ENCODE measurements at places on chromosomes 2 and 18. TPM values are rescaled to one million over a fixed set of nuclear protein-coding genes. Genes with fewer than 3 reads are reported as not detected.

DNA sequence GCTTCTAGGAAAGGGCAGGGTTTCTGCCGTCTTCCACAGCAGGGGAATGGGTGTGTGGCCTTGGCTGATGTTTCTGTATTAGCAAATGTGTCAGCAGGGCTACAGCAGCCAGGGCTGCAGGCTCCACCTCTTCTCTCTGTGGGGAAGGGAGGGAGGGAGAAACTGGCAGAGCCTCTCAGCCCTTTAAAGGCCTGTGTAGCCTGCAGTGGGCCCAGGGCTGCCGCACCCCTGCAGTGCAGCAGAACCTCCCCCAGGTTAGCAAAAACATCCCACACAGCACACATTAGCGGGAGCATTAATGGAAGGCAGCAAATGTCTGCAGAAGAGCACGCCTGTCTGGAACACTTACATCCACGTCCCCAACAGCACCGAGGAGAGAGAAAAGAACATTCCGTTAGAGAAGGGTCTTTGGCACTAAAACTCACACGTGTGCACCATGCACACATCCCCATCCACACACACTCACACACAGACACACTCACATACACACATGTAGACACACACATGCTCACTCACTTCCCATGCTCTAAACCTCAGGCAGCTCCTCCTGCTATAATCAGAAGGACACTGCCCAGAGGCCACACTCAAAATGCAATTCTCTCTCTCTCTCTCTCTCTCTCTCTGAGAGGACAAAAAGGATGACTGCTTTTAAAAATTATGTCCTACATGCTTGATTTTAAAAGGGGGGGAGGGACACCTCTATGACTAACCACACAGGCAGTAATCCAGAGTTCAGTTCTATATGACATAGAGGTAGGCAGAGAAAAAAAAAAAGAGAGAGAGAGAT is 24.1 kb downstream of the MRPL35 start:
- H3K27ac ChIP-seq, result no peak overlapping the region
- no peaks in the 10 kb centered on the region for H3K36me3 ChIP-seq

B3GNT7 gene
- total RNA-seq, result 1.7 TPM

DNA sequence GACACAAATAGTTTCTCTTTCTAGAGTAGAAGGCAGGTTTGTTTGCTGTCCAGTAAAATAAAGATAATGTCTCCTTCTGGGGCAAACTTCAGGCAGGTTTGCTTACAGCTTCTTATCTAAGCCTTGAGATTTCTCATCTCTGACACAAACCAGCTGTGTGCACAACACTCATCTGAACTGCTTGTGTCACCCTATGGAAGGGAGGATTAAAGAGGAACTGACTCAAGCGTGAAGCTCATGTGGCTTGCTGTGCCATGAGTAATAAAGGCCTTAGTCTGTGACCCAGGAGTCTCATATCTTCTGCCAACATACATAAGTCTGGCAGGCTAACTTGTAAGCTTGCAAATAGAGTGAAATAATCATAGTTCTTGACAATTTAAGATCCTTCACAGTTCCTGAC is 24.2 kb upstream of the CPO start:
- H3K4me3 ChIP-seq, result no peak overlapping the region
- peak; percentile 96 for DNase-seq
- H3K27ac ChIP-seq, result peak overlapping the region; percentile 62
- peaks cover 12% of the 10 kb centered on the region for H3K4me1 ChIP-seq
- no peaks in the 10 kb centered on the region for H3K27me3 ChIP-seq
- H3K36me3 ChIP-seq, result no peaks in the 10 kb centered on the region

DNA sequence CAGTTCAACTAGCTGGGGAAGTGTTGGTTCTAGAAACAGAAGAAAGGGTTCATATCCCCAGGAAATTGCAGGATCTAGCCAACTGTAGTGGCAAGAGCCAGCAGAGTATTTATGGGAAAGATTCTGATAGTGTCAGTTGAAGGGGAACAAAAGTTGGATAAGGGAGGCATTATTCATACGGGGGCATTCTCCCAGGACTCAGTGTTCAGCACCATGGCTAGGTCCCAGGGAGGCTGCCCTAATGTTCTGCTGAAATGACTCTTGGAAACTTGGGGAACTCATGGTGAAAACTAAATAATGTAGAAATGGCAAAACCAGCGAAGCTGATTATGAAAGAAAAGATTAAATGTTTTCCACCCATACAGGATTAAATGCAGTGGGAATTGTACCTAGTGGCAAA is 543.7 kb downstream of the TRIB2 start:
- no peak overlapping the region for H3K4me3 ChIP-seq
- no peaks in the 10 kb centered on the region for H3K4me1 ChIP-seq
- no peaks in the 10 kb centered on the region for H3K36me3 ChIP-seq
- no peaks in the 10 kb centered on the region for H3K27me3 ChIP-seq
- DNase-seq, result no peak

DNA sequence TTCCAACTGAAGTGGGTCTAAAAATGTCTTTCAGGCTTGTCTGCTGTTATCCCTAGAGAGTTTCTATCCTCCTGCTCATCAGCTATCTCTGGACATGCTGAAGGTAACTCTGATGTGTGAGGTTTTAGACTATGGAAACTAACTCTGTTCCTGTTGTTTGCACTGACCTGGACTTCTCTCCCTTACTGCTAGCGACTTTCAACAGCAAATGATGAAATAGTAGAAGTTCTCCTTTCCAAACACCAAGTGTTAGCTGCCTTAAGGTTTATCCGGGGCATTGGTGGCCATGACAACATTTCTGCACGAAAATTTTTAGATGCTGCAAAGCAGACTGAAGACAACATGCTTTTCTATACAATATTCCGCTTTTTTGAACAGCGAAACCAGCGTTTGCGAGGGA is 26.9 kb downstream of the RMC1 start:
- no peaks in the 10 kb centered on the region for H3K27me3 ChIP-seq
- peaks cover 75% of the 10 kb centered on the region for H3K36me3 ChIP-seq
- no peak for DNase-seq
- H3K4me1 ChIP-seq, result peaks cover 14% of the 10 kb centered on the region
- no peak overlapping the region for H3K27ac ChIP-seq
- H3K4me3 ChIP-seq, result no peak overlapping the region

NPHP1 gene
- 3.3 TPM for total RNA-seq

IL1R2 gene
- not detected for total RNA-seq

GRCh38 chr2:98839292-98839691 is 96.7 kb downstream of the CRACDL start:
- H3K36me3 ChIP-seq, result no peaks in the 10 kb centered on the region
- no peak overlapping the region for H3K27ac ChIP-seq
- H3K4me3 ChIP-seq, result no peak overlapping the region
- DNase-seq, result peak; percentile 23

DNA sequence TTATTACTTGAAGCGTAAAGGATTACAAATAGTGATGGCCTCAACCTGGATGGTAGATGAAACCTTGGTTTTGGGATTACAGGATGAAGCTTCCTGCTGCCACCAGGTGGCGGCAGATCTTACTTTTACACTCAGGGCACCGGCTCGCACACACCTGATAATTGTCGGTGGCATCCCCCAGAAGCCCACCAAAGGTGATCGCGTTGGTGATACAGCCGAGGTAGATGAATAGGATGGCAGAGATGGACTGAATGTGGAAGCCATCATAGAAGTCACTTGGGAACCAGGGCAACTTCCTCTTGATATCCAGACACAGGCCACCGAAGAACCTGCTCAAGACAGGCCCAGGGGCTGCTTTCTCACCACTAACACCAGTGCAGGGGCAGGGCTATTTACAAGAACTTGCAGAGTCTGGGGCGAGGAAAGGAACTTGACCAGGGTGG is 51.8 kb downstream of the MTHFD2 start:
- H3K4me3 ChIP-seq, result no peak overlapping the region
- H3K36me3 ChIP-seq, result no peaks in the 10 kb centered on the region
- peaks cover 3% of the 10 kb centered on the region for H3K27me3 ChIP-seq
- DNase-seq, result peak; percentile 8
- no peak overlapping the region for H3K27ac ChIP-seq

GRCh38 chr2:149329489-149330126 is 779 bp upstream of the LYPD6 start:
- H3K4me3 ChIP-seq, result peak overlapping the region; percentile 70
- H3K4me1 ChIP-seq, result peaks cover 3% of the 10 kb centered on the region
- H3K27ac ChIP-seq, result no peak overlapping the region

- no peak overlapping the region for H3K27ac ChIP-seq
- no peaks in the 10 kb centered on the region for H3K36me3 ChIP-seq
- H3K4me1 ChIP-seq, result no peaks in the 10 kb centered on the region
- H3K4me3 ChIP-seq, result no peak overlapping the region
Observed at GRCh38 chr2:143890798-143891197, 629.1 kb downstream of the ZEB2 start.

PLCD4 gene
- 0.89 TPM for total RNA-seq

DNA sequence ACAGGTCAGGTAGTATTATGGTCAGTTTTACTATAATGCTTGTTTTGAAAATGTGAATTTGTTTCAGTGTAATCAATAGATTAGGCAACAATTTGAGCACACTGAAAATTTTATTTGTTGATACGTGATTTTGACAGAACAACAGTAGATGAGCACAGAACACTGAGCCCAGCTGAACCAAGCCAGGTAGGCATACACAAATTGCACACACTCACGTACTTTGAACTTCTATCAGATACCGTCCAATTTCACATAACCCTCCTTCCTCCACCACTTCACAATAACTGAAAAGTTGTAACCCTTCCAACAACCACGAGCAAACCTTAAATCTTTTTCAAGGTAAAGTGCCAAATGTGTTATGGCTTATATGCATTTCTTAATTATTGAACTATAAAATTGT is 229.5 kb upstream of the TMEFF2 start:
- no peak overlapping the region for H3K4me3 ChIP-seq
- H3K4me1 ChIP-seq, result no peaks in the 10 kb centered on the region
- no peak overlapping the region for H3K27ac ChIP-seq
- no peaks in the 10 kb centered on the region for H3K36me3 ChIP-seq
- no peak for DNase-seq

GRCh38 chr18:70338890-70339289 is 50.0 kb downstream of the SOCS6 start:
- peaks cover 10% of the 10 kb centered on the region for H3K36me3 ChIP-seq
- DNase-seq, result no peak
- H3K27me3 ChIP-seq, result no peaks in the 10 kb centered on the region
- H3K27ac ChIP-seq, result no peak overlapping the region

DNA sequence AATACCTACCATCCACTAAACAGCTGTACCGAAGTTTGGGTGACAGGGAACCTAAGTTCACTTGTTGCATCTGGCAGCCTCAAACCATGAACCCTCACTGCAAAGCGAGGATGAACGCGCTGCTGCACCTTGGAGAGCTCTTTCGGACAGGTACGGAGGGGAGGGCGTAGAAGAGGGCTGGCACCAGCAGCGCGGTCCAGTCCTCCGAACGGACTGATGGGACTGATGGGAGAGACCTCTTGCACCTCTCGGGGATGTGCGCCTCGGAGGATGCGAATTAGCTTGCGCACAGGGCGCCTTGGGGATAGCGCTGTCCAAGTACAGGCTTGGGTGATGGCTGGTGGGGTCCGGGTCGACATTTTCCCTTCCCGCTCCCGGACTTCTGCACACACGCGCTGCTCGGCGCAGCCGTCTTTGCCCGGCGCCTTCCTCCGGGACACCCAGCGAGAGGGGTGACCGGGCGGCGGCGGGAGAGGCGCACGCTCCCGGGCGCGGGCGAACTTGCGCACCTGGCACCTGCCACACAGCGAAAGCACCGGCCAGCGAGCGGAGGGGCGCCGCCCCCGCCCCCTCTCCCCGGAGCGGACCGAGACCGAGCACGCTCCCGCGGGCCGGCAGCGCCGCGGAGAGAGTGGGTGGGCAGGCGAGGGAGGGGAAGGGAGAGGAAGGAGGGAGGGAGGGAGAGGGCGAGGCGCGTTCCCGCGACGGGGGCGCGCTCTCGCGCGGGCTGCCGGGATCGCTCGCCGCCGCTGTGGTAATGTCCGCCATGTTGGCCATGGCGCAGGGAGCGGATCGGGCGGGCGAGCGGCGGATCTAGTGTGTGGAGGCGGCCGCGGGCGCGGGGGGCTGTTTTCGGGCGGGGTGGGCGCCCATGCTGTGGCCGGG is at the start of gene EPC2:
TSS of gene EPC2 (plus strand) at position 754 of the 885 bp plus-strand sequence. CDS start 267 bp downstream, outside the sequence.
- H3K4me3 ChIP-seq, result peak within 1 kb of the TSS; percentile 79
- H3K27me3 ChIP-seq, result peaks cover 2% of the 10 kb centered on the region
- no peaks in the 10 kb centered on the region for H3K36me3 ChIP-seq
- peaks cover 8% of the 10 kb centered on the region for H3K4me1 ChIP-seq
- DNase-seq, result peak; percentile 67

LHCGR gene
- not detected for total RNA-seq

DNA sequence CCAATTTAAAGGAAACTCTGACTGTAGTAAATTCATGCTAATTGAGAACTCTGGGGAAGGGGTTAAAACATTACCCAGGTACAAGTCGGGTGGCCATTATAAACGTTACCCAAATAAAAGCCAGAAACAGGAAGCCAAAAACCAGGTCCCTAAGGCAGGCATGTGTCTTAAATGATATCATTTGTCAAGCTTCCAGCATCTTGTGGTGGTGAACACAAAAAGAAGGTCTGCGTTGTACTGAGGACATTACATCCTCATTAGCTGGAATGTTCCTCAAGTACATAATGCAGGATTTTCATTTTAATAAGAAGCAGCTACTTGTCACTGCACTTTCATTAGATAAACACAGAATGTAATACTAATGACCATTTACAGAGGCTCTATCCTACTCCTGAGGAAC is 10.9 kb downstream of the PTGR3 start:
- H3K4me3 ChIP-seq, result no peak overlapping the region
- H3K27ac ChIP-seq, result no peak overlapping the region
- no peaks in the 10 kb centered on the region for H3K27me3 ChIP-seq
- no peaks in the 10 kb centered on the region for H3K4me1 ChIP-seq

DNA sequence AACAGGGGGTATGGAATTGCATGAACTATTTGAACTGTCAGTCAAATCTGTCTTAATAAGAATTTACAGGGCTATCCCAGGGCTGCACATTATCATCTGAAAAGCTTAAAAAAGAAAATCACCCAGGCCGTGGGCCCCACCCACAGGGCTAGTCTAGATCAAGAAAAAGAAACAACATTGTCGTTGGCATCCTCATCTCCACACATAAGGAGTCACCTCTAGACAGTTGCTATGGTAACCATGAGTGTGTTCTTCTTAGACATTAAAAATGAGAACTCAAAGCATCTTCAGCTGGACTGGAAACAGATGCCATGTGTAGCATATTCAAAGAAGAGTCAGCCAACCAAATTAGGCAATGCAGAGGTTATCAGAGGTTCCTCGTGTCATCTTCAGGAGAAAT is 72.3 kb upstream of the CPO start:
- H3K27me3 ChIP-seq, result no peaks in the 10 kb centered on the region
- H3K27ac ChIP-seq, result no peak overlapping the region
- H3K36me3 ChIP-seq, result no peaks in the 10 kb centered on the region
- no peak overlapping the region for H3K4me3 ChIP-seq
- DNase-seq, result no peak

- peaks cover 8% of the 10 kb centered on the region for H3K27me3 ChIP-seq
- no peak for DNase-seq
- H3K4me1 ChIP-seq, result peaks cover 23% of the 10 kb centered on the region
Observed at GRCh38 chr2:219572237-219573001, at the start of gene INHA. INHA (plus strand) TSS chr2:219572310; CDS start chr2:219572375, 65 bp downstream.

GRCh38 chr18:48921305-48922225 is 29.2 kb downstream of the SMAD7 start:
- peaks cover 44% of the 10 kb centered on the region for H3K4me1 ChIP-seq
- peak overlapping the region; percentile 52 for H3K27ac ChIP-seq
- DNase-seq, result no peak
- peaks cover 27% of the 10 kb centered on the region for H3K36me3 ChIP-seq
- H3K27me3 ChIP-seq, result no peaks in the 10 kb centered on the region
